Stimulated activated naive CD4-positive, alpha-beta T cell (primary cell): ENCODE measurements at places on chromosomes 1 and 21.
A peak's percentile ranks its signal among the peaks of the same experiment; 100 is the strongest.

DNA sequence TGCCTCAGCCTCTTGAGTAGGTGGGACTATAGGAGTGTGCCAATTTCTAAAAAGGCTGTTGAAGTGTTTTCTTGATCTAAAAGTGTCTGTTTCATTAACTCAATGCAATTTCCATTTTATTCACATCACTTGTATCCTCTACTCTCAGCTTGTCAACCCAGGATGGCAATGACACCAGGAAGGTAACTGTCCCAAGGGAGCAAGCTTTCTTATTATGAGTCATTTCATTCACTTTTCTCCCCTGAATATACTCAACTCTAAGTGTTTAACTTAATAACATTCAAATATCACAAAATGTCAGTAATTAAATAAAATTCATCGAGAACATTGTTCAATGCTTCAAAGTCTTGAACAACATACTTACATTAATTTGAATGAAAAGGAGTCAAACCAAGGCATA lies 22.9 kb upstream of the GFI1 start:
- DNase-seq = no peak

GRCh38 chr1:115726161-115726560 lies 42.4 kb downstream of the CASQ2 start:
- DNase-seq = no peak

GRCh38 chr1:199362996-199363395 lies 664.5 kb upstream of the NR5A2 start:
- DNase-seq = no peak

DNA sequence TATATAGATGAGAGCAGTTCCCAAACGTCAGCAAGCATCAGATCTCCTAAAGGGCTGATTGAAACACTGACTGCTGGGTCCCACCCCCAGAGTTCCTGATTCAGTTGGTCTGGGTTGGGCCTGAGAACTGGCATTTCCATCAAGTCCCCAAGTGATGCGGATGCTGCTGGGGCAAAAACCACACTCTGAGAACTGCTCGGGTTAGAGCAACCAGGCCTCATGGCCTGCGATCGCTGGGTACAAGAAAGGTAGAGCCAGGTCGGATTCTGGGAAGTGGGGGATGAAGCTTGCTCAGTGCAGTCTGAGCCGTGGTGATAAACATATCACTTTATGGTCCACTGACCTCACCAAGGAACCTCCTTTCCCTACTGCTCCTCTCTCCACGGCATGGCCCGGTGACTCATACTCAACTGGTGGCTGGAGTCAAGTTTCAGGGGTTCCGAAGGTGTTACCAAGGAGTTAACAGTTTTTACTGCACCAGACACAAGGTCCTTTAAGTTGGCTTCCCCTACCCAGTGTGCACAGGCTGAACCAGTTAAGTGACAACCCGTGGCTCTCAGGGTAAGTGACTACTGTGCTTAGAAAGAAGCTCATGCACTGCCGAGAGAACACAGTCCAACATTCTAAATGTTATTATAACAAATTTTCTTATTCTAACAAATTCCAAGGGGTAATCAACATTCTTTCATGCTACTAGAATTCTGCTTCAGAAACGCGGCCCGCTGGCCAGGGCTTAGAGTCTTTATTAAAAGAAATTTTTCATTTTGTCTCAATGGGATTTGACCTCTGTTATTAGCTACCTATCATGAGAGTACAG lies 153.5 kb downstream of the TGFBR3 start:
- no peak for DNase-seq

- DNase-seq = peak; percentile 51
Measured at GRCh38 chr1:161013488-161014230, 7.3 kb downstream of the F11R start.

DNA sequence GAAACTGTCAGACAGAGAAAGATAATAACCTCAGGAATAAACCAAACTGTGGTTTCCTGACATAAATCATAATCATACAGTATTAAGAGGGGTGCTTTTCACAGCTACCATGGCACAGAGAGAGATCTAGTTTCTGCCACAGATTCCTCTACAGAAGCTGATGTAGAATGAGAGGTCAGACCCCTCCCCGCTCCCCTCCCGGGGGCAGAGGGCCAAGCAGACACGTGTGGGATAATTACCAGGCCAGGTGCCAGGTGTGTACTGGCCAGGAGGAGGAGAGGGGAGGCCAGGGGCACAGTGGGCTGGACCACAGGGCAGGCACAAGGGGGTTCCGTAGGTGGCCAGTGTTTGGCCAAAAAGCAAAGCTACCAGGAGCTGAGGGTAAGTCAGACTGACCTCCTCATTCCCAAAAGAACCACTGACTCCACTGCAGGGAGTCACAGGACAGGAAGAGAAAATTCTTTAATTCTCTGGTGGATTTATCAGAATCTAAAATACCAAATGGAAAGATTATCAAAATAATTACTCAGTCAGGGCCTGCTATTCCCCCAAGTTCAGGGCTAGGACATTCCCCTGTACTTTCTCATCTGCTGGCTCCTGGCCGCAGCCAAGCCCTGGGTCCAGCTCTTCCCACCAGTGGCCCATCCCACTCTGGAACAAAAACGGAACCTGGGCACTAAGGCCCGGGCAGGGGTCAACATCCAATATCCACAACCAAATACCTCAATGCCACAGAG lies 30.0 kb downstream of the C2CD2 start:
- no peak for DNase-seq

DNA sequence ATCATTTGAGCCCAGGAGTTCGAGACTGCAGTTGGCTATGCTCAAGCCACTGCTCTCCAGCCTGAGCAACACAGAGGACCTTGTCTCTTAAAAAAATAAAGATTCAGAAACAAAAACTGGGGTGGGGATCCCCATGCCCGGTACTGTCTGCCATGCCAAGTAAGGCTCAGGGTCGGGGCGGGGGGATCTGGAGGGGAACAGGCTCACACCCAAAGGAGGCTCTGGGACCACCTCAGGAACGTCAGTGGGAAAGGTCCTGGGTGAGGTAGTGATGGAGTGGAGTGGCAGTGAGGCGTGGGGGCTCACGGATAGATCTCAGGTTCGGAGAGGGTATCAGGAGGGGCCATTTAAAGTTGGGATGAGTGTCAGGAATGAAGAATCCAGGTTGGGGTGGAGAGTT lies 765 bp upstream of the S100A4 start:
- DNase-seq = no peak

GRCh38 chr1:18199462-18199861 lies 91.9 kb downstream of the IGSF21 start:
- no peak for DNase-seq

DNA sequence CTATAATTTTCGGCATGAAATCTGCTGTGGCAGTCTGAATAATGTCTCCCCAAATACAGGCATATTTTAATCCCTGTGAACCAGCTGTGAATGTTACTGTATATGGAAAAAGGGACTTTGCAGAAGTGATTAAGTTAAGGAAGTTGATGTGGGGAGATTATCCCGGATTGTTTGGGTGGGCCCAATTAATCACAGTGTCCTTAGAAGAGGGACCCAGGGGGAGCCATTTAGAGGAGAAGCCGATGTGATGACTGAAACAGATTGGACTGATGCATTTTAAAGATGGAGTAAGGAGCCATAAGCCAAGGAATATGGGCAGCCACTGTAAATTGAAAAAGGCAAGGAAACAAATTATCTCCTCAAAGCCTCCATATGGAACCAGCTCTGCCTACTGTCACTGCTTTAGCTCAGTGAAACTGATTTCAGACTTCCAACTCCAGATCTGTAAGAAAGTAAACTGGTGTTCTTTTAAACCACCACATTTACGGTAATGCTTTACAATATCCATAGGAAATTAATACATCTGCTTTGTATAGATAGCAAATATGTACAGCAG lies 61.1 kb upstream of the GPR88 start:
- no peak for DNase-seq

- DNase-seq = no peak
Measured at GRCh38 chr1:173627269-173627668, 7.9 kb upstream of the TEX50 start.

- no peak for DNase-seq
Measured at GRCh38 chr1:156153362-156153761, at the start of gene SEMA4A. Gene SEMA4A, plus strand, starts transcription at chr1:156153585. Its CDS starts 994 bp downstream, at chr1:156154579.

- no peak for DNase-seq
Measured at GRCh38 chr1:179141592-179142251, 59.9 kb downstream of the TOR3A start.

GRCh38 chr1:65527707-65528503 lies 107.4 kb downstream of the LEPR start:
- no peak for DNase-seq

- peak; percentile 68 for DNase-seq
Measured at GRCh38 chr1:111139324-111139955, 453 bp downstream of the DRAM2 start.

GRCh38 chr1:206565995-206566394 lies 46.3 kb downstream of the EIF2D start:
- no peak for DNase-seq

- DNase-seq = no peak
Measured at GRCh38 chr1:111690306-111690617, 48.9 kb downstream of the INKA2 start.

DNA sequence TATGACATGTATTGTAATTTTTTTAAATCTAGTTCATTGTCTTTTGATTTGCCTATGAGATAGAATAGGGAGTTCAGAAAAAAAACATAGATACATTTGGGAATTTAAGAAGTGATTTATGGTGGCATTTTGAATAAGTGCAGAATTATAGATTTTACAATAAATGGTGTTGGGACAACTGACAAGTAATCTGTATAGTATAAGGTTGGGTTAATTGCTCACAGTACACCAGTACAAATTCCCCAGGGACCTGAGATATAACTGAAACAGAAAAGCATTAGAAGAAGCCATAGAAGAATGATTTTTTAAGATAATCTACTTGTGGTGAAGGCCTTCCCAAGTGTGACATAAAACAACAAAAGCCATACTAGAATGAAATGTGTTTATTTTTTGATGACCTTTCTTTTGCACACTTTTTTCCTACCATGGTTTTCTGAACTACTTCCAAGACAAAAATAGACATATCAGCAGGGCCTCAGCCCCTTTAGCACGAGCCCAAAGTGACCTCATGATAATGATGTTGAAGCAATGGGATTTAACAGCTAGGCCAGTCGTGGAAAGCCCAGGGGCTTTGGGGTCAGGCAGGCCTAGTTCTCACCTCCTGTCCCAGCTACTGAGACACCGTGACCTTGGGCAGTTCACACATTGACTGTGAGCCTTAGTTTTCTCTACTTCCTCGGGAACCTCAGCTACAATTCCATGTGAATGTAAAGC lies 87.4 kb downstream of the GREM2 start:
- DNase-seq = no peak

- DNase-seq = no peak
Measured at GRCh38 chr1:6185635-6186382, 5.7 kb upstream of the CHD5 start.

DNA sequence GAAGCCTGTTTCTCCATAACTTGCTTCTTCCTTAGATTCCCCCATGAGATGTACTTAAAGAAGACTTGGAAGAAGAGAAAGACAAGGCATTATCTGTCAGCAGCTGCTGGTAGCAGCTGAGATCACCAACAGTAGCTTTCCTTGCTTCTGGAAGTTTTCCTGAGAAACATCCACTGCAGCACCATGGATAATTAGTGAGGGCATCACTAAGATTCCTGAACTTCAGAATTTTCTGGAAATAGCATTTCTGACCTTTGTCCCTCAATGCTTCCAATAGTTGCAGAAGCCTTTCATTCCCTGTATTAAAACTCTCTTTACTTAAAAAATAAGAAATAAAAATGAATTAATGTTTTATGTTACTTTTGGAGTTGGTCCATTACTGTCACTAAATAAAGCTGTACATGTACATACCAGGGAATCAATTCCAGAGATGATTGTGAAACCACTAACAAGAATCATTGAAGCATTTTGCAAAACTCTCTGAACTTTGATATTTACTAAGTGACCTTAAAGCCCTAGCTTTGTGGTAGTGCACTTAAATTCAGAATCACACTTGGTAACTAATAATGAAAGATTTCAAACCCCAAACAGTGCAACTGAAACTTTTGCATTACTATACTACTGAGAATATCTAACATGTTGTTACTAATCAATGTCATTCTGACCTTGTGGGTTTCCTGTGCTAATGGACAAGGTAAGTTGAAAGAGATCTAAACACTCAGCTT lies at the start of gene CFHR4:
TSS of gene CFHR4 (plus strand) at position 538 of the 725 bp plus-strand sequence. CDS start at position 637, 99 bp downstream.
- DNase-seq = no peak

- DNase-seq = no peak
Measured at GRCh38 chr1:93623875-93624274, 57.8 kb downstream of the BCAR3 start.

DNA sequence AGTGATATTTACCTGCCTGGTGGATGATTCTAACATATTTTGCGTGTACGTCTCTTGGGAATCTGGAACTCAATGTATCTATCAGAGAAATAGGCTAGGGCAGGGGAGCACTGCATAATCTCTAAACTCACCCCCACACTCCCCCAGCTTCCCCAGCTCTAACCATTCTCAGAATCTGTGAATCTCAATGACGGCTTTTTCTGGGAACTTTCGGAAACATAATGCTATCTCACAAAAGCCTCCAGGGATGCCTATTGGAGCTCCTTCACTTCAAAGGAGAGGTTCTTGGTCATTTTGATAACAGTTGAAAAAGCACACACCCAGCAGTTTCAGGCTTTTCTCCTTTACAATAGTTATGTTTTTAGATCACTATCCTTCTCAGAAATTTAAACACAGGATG lies 113.8 kb upstream of the MAGI3 start:
- no peak for DNase-seq

- no peak for DNase-seq
Measured at GRCh38 chr21:31221043-31221442, 123.0 kb downstream of the TIAM1 start.

GRCh38 chr1:116521186-116521585 lies 49.6 kb downstream of the CD58 start:
- no peak for DNase-seq

GRCh38 chr1:8015809-8016165 lies 10.3 kb downstream of the ERRFI1 start:
- DNase-seq = no peak

DNA sequence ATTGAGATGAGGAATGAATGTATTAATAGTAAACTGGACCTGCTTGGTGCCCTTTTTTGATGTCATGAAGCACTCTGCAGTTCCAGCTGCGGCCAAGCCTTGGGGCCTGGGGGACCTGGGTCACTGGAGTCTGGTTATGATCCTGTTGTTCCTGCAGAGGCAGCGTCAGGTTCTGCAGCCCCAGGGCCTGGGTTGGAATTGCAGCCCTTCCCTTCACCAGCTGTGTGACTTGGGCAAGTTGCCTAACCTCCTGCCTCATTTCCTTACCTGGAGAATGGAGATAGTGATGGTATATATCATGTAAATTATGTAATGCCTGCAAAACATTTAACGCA lies 9.1 kb upstream of the ATP5PO start:
- DNase-seq = no peak

DNA sequence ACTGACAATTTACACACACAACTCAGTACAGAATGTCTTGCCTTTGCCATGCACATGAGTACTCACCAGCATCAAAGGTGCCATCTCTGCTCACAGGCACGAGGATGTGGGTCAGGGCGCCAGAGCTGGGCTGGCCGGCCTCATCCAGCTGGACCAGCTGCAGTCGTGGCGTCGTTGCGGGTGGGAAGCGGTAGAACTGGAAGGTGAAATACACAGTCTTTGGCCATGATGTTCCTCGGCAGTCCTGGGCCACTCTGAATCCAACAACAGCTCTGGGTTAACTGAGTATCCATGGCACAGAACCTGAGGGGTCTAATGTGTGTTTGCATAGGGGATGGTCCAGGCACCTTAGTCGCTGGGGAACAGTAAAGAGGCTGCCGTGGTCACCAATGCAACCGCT lies 87.7 kb downstream of the NPHP4 start:
- DNase-seq = no peak

- peak; percentile 77 for DNase-seq
Measured at GRCh38 chr1:23743287-23744152, at the start of gene ELOA. Gene ELOA, plus strand, starts transcription at chr1:23743471. Its CDS starts 33 bp downstream, at chr1:23743504.

GRCh38 chr1:32372149-32372756 lies 9.9 kb downstream of the TSSK3 start:
- peak; percentile 45 for DNase-seq
